ENCODE measurements at places on chromosomes 7 and 10. TPM values are rescaled to one million over a fixed set of nuclear protein-coding genes. Genes with fewer than 3 reads are reported as not detected.

The RBP3 gene
- not detected for total RNA-seq

The TACC2 gene
- total RNA-seq, result 21.2 TPM

The LMOD2 gene
- total RNA-seq, result 5.4 TPM

DNA sequence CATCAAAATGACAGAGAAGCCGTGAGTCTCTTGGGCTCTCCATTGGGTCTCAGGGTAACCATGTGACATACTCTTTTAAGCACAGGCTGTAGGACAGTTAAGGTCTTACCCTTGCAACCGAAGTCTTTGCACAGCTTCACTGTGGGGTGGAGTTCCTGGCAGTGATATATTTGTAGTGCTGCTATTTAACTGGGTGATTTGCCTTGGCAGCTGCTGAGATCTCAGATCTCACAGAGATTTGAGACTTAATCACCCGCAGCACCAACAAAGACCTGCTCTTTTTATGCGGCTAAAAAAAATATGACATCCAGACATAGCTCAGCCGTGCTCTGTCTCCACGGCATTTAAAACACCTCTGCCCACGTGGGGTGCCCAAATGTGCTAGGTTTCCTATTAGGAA lies 63.4 kb upstream of the NPTX2 start:
- DNase-seq, result no peak

GRCh38 chr10:34955391-34955790 lies 134.8 kb downstream of the CUL2 start:
- DNase-seq, result no peak

DNA sequence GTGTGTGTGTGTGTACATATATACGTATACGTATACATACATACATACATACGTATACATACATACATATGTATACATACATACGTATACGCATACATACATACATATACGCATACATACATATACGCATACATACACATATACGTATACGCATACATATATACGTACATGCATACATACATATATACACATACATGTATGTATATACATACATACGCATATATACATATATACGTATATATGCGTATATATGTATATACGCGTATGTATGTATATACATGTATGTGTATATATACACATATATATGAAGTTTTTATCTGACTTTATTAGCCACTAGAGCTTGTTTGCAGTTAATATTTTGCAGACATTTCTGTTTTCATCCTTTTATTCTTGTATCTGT lies 63.3 kb downstream of the TBC1D12 start:
- no peak for DNase-seq
